ENCODE measurements at places on chromosomes 3 and 15.

DNA sequence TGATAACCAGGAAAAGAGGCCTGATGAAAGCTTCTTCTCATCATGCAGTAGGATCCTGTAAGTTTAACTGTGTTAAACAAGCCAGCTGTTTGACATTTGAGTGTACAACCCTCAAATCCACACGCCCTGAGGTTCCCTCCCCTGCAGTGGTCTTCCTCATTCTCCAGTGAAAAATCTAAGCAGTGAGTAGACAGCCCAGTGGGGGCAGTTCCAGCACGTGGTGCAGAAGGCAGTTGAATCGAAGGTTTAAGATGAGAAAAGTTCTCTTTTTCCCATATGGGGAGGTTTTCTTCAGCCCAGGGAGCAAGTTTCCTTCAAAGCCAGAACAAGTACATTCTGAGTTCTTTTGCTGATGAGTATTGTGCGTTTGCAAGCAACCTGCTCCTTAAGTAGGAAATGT, 174.5 kb downstream of the NR2F2 start:
- no peak for DNase-seq

DNA sequence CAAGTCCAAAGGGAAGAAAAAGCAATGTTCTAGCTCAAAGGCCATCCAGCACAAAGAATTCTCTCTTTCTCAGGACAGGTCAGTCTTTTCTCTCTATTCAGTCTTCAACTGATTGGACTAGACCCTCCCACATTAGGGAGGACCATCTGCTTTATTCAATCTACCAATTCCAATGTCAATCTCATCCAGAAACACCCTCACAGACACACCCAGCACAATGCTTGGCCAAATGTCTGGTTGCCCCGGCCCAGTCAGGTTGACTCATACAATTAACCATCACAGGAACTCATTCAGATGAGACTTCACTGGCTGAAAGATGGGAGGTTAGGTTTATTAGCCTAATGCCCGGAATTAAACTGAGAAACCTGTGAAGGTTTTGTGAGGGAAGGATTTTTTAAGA, 32.4 kb downstream of the ACAN start:
- no peak for DNase-seq

DNA sequence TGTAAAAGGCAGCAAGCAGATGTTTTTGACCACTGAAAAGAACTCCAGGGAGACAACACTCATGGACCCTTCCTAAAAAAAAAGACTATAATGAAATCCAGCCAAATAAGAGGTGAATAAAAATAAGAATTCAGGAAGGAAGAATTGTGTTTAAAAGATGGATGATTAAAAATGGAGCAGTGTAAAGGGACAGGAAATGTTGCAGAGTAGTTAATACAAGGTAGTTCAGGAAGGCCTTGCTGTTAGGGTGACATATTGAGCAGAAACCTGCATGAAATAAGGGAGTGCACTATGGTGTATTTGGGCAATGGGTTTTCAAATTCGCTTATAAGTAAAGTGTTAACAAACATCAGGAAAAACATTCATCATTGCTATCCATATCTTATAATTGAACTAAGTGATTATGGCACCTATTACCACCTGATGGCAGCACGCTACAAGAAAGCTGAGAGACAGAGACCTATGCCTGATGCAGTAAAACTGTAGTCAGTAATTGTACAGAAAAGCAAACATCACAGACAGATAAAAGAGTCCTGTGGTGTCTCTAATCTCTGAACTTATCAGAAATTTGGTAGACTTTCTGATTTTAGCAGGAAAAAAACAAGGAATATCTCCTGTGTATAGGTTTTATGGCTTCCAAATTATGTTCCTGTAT, 5.8 kb upstream of the DBR1 start:
- DNase-seq, result no peak

DNA sequence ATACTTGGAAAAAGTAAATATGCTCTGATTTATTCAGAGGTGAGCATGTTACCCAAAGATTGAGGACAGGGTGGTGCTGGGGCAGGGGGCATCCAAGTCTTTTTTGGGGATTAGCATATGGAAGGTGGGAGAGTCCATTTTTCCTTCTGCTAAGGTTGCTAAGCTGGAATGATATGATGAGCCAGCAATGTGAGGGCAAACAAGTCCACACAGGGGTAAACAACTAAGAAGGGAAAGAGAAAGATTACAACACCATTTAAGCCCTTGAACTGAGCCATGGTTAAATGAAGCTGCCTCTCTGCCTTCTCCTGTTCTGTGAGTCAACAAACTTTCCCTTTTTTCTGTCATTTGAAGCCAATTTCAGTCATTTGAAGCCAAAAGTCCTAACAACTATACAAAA, 89.0 kb downstream of the RPL22L1 start:
- DNase-seq, result no peak

- DNase-seq, result no peak
These were observed 257.7 kb upstream of the THBS1 start for GRCh38 chr15:39323157-39323556.

DNA sequence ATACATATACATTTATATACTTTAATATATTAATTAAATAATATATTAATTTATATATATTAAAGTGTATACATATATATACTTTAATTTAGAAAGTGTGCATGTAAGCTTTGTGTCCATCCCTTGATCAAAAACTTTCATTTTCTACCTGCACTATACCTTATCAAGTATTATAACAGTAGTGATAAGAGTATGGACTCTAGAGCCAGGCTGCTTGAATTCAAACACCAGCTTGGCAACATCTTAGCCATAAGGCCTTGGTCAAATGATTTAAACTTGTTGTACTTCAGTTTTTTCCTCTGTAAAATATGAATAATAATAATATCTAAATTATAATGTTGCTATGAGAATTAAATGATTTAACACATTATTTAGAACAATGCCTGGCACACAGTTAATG, 327.6 kb upstream of the NECTIN3 start:
- DNase-seq, result no peak

DNA sequence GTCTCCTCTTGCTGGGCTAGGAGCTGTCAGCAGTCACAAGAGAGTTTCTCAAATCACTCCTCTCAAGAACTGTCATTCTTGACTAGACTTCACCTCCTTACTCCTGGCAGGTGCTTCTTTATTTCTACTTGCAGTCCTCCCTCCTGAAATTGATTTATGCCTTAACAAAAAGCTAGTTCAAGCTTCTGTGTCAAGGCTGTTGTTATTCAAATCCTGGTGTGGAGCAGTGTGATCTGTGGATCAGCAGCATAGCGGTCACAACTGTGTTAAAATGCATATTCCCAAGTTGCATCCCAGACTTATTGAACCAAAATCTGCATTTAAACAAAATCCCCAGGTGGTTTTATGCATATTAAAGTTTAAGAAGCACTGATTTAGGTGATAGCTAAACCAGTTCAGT, 120.7 kb upstream of the MRPL3 start:
- DNase-seq, result no peak

GRCh38 chr15:38374556-38374955, 79.4 kb upstream of the FAM98B start:
- DNase-seq, result no peak

DNA sequence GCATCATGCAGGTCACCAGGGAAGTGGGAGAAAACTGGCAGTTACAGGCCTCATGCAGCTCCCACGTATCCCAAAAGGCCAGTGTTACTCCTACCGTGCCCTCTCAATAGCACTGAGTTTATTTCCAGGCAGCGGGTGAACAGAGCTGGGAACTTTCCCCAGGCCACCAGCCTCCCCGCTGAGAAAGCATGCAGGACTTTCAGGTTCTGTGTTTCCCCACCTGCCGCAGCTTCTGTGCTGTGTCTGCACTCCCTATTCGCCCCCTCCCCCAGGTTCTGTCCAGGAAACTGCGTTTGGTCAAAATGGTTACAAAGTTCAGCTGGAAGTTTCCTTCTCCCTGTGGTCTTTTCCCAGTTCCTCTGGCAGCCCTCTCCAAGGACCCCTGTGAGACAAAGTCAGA, 21.4 kb downstream of the NEK11 start:
- no peak for DNase-seq

- DNase-seq, result no peak
These were observed 180.7 kb upstream of the TTC14 start for GRCh38 chr3:180421221-180421620.

GRCh38 chr3:9040996-9041395, 77.7 kb upstream of the RAD18 start:
- DNase-seq, result no peak

GRCh38 chr3:190424108-190424477, 25.6 kb downstream of the TMEM207 start:
- no peak for DNase-seq

DNA sequence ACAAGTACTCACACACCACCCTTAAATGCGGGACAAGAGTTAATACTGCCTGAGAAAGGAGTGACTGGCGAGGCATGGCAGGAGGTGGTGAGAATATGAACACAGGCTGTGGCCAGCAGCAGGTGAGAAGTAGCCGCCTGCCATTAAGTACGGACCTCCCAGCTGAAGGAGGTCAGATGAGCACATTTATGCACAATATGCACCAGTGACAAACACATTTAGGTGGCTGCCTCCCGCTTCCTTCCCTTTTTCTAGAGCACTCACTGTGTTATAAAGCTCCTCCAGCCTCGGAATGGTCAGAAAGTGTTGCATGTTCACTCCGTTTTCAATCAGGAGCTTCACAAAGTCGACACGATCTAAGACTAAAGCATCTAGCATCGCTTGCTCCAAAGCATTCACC, 52.4 kb downstream of the TRPM1 start:
- no peak for DNase-seq

- no peak for DNase-seq
These were observed 36.7 kb upstream of the NDUFB4 start for GRCh38 chr3:120559242-120560061.

GRCh38 chr15:81317642-81318017, 6.3 kb downstream of the STARD5 start:
- DNase-seq, result no peak

GRCh38 chr3:107106316-107106715, 270.9 kb upstream of the CCDC54 start:
- DNase-seq, result no peak

DNA sequence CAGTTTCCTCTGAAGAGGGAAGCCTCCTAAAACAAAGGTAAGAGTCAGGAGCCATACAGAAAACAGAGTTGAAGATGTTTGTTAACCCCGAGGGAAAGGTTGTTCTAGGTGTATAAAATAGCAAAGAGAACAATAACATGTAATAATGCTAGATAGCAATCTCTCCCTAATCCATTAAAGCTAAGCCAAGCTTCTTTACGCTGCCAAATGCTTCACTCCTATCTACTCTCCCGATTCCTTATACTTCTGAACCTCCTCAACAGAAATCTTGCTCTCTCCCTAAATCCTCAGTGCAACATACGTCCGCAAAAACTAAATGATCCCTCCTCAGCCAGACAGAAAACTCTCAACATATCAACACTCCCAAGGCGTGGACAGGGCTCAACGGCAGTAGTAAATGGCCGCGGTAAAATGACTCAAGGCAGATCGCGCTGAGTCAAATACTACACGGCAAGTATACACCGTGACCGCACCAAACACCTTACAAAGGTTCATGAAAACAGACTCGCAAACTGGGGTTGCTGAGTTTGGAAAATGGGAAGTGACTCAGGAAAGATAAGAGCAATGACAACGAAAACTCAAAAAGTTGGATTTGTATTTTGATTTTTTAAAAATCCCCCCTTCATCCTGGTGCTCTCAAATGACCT, 682 bp downstream of the CLDND1 start:
- DNase-seq, result peak; percentile 66

DNA sequence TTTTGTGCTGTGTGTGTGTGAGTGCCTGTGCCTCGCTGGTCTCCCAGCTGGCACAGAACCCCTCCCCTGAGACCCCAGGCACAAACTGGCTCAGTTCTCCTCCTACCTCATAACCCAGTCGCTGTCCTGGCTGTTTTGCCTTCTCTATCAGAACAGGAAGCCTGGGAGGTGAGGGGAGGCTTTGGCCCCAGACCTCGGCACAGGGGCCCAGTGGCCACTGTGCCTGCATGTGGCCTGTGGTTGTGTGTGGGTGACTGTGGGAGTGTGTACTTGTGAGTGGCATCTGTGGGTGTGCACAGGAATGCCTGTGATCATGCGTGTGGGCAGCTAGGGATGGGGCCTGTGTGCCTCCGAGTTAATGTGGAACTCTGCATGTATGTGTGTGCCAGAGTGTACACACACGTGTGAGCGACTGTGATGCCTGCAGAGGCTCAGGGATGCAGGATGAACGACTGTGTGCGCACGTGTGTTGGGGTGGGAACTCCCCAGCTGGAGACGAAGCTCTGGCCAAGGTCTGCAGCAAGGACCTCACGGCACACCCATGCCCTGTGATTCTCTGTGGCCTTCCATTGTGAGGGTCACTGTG, 32.3 kb downstream of the PSTPIP1 start:
- DNase-seq, result no peak

- no peak for DNase-seq
These were observed 33.0 kb upstream of the TEX264 start for GRCh38 chr3:51637941-51638471.

DNA sequence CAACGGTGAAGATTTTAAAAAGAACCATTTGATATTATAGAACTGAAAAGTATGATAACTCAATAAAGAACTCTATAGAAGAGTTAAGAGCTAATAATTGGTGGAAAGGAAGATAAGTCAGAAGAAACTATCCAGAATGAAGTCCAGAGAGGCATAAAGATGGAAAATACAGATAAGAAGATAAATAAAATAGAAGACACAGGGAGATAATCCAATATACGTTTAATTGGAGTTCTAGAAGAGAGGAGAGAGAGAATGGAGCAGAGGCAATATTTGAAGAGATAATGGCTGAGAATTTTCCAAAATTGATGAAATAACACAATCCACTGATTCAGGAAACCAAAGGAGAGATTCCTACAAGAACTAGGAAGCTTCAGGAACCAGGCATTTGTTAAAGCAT, 49.8 kb upstream of the EPHB3 start:
- no peak for DNase-seq

DNA sequence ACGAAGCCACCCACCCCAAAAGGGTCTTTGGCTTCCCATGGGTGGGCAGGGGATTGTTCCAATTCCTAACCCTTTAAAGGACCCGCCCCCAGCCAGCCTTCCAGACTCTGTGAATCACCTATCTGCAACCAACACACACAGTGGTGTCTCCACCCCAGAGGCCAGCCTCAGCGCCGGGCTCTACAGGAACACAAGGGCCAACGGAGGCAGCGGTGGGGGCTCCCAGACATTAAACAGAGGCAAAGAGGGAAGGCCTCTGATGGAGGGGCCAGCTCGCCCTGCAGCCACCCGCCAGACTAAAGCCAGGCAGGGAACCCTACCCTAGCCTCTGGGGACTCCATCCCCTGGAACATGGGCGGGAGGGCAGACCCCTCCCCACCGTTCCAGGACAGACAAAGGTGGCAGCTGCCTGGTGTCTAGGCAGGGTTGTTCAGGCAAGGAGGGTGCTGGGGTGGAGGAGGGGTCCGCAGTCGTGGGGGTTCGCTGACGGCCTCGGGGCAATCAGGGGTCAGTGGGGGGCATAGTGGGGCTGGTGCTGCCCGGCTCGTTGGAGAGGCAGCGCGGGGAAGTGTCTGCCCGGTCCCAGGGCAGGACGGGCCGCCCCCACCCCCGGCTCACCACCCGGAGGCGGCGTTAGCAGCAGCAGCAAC, 448 bp downstream of the SHISA5 start:
- no peak for DNase-seq

DNA sequence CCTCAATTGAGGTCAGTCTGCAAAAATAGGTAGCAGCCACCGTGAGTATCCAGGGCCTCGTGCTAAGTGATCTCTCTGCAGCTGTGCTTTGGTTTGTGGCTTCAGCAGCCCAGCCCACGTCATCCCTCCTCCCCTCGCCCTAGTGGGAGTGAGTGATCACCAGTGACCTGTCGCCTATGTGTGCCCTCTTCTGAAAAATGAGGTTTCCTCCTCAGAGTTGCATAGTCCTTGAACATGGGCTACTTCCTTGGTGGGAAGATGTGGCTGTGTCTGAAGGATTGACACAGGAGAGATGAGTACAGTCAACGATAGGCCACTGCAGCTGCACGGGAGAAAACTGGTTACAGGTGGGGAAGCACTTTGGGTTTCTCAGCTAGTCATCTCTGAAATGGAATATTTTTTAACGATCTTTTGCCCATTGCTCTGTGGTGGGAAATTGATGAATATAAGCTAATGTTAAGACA, 144.8 kb upstream of the BHLHE40 start:
- peak; percentile 52 for DNase-seq
